ENCODE measurements at places on chromosomes 3 and 15. TPM values are rescaled to one million over a fixed set of nuclear protein-coding genes. Genes with fewer than 3 reads are reported as not detected.
A peak's percentile ranks its signal among the peaks of the same experiment; 100 is the strongest.

DNA sequence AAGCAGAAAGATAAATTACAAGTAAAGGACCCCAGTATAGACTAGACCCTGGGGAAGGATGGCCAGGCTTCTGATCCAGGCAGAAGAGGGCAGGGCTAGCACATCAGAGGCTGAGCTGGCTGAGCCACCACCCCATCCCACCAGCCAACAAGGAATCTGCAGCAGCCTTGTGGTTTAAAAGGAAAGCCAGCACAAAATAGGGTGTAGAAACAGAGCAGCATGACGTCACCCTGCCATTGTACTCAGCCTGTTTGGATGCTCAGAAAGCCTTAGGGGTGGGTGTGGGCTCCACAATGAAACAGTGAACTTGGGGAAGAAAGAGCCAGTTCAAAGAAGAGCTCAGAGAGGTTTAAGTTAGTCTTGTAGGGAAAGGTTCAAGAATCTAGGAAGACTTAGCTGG lies 28.2 kb downstream of the DUOX1 start:
- no peak for DNase-seq

VGLL3 gene
- total RNA-seq, result not detected

CDHR4 gene
- total RNA-seq, result not detected

DNA sequence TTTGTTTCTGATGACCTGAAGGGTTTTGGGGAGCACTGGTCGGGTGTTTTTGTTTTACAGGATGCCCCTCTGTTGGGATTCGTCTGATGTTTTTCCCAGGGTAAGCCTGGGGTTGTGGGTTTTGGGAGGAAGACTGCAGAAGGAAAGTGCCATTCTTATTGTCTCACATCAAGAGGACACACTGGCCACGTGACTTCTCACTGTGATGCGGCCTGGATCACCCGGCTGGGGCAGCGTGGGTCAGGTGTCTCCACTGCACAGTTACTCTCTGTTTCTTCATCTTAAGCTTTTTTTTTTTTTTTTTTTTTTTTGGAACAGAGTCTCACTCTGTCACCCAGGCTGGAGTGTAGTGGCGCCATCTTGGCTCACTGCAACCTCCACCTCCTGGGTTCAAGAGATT lies 120.5 kb downstream of the TMEM266 start:
- DNase-seq, result no peak

DNA sequence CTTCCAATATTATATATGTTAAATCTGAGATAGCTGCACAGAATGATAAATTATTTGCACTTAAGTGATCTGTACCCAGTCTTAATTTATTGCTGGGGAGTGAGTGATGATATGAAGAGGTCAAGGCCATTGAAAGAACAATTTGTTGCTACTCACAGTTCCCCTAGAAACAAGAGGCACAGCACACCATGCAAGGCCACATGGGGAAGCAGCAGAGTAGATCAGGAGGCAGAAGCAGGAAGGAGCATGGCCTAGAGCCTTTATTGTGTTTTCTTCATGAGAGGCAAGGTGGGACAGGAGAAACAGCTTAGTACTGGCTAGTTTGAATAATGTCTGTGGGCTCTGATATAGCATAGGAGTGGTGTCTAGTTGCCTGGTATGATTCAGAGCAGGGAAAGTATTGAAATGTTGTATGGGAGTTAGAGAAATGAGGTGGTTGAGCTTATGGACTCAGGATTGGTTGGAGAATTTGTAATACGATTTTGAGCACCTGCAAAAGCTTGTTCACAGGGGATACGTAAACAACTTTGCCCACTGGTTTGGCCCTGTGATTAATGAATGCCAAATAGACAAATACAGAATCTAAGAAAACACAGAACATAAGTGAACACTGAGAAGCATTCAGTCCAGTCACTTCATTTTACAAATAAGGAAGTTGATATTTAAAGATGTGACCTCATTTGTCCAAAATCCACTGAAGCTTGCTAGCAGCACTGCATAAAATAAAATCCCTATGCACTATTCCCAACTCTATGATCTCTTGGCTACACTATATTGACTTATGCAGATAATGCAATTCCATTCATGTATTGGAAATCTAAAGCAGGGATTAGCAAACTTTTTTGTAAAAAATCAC lies 71.7 kb downstream of the TMCO5A start:
- DNase-seq, result no peak

GRCh38 chr3:153163756-153164550 lies 1.9 kb downstream of the RAP2B start:
- DNase-seq, result no peak

GRCh38 chr15:99632521-99632920 lies 66.7 kb downstream of the MEF2A start:
- DNase-seq, result no peak

DNA sequence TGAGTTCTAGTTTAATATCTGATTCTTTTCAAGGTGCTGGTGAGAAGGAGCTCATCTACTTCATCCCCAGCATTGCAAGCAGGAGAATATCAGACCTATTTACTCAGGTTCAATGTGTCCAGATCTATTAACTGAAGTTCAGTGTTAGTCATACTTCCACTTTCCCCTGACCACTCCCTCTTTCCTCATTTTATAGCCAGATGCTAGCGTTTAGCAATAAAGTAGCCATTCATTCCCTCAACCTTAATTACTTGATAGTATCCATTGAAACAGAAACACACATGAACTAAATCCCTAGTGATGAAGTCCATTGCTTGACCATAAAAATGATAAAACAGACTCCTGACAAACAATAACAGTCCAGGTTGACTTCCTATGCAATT lies 60.0 kb downstream of the RPL22L1 start:
- DNase-seq, result no peak

GRCh38 chr15:88834211-88834812 lies 31.1 kb downstream of the ACAN start:
- peak; percentile 10 for DNase-seq

DNA sequence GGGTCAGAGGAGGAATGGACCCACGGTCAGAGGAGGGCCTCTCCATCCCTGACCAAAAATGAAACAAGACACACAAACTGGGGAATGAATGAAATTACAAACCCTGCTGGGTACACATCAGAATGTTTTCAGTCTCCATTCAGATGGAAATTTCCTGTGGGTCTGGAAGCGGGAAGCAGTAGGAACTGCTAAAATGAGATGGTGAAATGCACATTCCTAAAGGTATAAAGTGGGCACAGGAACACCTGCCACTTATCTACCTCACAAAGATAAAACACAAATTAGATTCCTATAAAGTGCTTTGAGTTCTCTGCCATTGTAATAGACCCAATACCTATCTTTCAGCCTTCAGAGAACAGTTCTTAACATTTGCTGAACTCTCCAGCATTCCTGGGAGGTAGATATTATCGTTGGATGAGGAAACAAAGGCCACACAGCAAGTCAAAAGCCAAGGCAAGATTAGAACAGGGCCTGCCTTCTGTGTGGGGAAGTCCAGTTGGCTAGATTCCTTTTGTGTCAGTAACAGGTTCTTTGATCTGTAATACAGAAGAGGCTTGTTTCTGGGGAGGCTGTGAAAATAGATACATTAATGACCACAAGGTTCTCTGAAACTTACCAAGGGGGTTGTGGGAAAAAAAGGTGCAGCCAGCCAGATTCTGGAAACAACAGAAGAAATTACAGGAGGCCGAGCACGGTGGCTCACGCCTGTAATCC lies 98.4 kb downstream of the IGF2BP2 start:
- no peak for DNase-seq

GRCh38 chr3:107032111-107032510 lies 345.1 kb upstream of the CCDC54 start:
- DNase-seq, result no peak

DNA sequence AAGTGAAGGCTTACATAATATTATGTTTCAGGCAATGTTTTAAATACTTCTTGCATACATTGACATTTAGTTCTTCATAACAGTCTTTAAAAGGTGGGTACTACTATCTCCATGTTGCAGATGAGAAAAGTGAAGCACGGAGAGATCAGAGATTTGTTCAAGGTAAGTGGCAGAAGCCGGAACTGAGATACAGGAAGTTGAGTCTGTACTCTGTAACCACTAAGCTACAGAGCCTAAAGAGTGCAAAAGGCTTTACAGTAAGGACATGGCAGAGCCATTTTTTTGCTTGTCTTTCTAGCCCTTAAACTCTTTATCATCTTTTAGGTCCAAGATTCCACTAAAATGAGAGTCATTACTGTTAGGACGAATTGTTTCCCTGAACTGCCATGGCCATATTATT lies 186.5 kb upstream of the PEX5L start:
- no peak for DNase-seq

PTX3 gene
- not detected for total RNA-seq

DNA sequence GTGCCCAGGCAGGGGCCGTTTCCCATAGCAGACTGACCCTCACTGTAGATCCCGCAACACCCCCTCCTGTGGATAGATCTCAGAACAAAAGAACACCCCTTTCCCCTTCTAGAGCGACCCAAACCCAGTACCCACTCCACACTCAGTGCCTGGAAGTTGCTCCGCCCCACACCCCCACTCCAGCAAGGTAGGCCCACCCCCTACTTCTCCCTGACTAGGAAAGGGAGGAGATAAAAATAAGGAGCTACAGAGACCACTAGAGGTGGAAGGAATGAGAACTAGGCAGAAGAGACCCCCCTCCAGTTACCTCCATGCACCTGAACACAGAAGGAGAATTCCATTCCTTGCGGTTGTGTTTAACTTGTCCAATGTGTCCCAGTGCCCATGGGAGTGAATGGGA lies 30.2 kb upstream of the PARL start:
- no peak for DNase-seq

POPDC2 gene
- 3.2 TPM for total RNA-seq

CTXN2 gene
- total RNA-seq, result not detected

BCL2A1 gene
- 56.8 TPM for total RNA-seq

DNA sequence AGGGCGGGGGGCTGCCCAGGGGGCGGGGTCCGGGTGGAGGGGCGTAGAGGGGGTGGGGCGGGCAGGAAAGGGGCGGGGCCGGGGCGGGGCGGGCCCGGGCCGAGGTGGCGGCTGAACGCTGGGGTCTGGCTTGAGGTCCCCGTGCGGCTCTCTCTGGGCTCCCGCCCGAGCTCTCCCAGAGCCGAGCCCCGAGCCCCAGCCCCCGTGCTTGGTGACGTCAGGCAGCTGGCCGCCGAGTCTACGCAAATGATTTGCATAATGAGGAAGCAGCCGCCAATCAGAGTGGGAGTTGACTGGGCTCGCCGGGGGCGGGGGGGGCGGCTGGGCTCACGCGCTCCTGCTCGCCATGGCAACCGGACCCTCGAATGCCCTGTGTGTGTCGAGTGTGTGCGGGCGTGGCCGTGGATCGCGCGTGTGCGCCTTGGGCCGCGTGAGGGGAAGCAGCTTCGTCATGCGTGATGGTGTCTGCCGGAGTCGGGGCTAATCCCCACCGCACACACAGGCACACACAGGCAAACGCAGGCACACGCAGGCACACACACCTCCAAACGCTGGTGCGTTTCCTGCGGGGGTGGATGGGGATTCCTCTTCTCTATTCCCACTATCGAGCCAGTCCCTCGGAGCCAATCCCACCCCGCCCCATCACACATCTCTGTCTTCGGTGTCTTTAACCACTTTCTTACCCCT lies at the start of gene CELF6:
Gene CELF6, minus strand, starts transcription at position 173 of the 687 bp plus-strand sequence. CDS start 283 bp downstream, outside the sequence.
- DNase-seq, result peak; percentile 81

- no peak for DNase-seq
Observed at GRCh38 chr3:172047567-172048115, 8.3 kb downstream of the FNDC3B start.

DNA sequence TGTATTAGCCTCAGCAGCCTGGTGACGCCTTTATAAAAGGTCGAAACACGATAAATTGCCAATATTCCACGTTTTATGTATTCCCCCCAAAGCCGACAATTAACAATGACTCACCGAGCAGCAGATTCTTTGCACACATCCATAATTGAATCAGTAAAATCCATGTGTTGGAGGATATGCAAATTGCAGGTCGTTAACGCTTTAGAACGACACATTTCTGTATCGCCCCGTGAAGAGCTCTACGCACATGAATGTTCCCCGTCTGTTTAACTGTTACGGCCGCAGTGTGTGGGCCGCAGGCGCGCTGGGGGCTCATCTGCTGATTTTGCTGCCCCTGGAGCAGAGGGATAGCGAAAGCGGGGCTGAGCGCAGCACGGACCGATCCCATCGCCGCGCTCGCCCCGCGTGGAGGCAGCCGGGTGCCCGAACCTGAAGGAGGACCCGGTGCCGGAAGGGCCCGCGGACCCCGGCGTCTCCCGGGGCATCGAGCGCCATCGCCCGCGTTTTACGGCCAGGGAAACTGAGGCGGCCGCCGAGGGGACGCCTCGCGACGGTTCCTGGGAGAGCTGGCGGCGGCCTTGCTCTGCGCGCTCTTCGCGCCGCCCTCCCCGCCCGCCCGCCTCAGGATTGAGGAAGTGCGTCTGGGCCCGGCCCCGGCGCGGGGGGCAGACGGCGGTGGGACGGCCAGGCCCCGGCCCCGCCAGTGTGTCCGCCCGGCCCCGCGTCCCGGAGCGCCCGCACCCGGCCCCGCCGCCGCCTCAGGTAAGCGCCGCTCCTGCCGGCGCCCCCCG lies at the start of gene LRRK1:
Gene LRRK1, plus strand, starts transcription at position 668 of the 791 bp plus-strand sequence. CDS start 5,276 bp downstream, outside the sequence.
- no peak for DNase-seq

STXBP5L gene
- total RNA-seq, result not detected

IREB2 gene
- total RNA-seq, result 69.3 TPM

GRCh38 chr3:79018265-79018664 lies 749.5 kb downstream of the ROBO1 start:
- no peak for DNase-seq

PLA2G4E gene
- total RNA-seq, result not detected

DNA sequence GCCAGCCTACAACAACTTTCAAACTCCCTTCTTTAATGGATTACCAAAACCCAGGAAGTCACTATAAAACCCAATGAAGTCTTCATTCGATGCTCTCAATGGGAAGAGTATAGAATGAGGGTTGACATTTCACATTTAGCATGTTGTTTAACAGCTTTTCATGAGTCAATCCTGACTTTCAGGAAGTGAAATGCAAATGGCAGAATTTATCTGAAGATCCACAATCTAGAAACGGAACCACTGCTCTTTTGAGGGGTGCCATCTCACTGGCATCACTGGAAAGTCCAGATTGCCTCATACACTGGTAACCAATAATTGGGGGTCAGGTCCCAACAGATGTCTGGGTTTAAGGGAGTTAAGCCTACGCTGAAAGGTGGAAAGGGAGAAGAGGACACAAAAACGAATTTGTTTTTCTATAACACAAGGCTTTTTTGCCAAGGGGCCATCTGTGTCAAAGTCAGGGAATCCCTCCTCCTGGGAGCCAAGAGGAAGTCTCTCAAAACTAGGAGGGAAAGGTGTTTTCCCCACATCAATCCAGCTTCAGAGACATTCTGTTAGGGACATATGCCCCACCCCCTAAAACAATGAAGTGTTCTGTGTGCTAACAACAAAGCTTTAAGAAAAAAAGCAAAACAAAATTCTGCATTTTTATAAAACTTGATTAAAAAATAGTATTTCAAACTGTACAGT lies 12.0 kb upstream of the ATP1B3 start:
- no peak for DNase-seq

QRICH1 gene
- total RNA-seq, result 122 TPM

DNA sequence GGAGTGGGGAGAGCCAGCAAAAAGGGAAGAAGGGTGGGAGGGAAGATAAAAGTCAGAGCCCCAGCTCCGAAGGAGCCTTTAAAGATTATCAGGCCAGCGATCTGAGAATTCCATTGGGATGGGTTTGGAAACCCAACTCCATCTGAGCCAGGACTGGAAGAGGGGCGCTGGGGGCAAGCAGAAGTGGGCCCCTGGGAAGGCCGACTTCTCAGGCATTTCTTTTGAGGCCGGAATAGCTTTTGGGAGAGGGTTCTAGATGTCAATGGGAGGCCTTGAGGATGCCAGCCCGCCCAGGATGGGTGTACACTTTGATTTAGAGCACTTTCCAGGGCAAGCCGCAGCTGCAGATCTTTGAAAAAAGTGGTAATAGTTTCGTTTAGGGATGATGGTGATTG lies 6.6 kb upstream of the SOX2 start:
- no peak for DNase-seq

All from CD8-positive, alpha-beta memory T cell (primary cell).